ENCODE measurements at places on chromosomes 3 and 15.

DNA sequence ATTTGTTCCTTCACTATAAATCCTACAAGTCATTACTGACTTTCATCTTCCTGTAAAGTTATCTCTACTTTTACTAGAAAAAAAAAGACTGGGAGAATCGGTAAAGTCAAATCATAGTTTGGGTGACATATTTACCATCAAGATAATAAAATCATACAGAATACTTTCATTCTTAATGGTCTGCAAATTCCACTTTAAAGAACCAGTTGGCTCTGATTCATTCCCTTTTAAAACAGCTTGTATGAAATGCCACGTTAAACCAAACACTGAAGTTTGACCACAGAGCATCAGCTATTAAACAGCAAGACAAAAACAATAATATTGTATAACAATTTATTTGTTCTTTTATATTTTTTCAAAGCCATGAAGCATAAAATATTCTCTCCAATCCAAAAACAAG is 100.7 kb downstream of the FBN1 start:
- no peak for DNase-seq

GRCh38 chr15:68651916-68652525 is 73.2 kb downstream of the CORO2B start:
- DNase-seq: no peak

GRCh38 chr3:15292765-15293522 is 39.4 kb downstream of the SH3BP5 start:
- peak; percentile 85 for DNase-seq

- no peak for DNase-seq
Observed at GRCh38 chr15:31175484-31175883, 74.0 kb upstream of the TRPM1 start.

All from SK-MEL-5 (cell line).